Fibroblast of lung (primary cell): ENCODE measurements at places on chromosomes 3 and 15.

DNA sequence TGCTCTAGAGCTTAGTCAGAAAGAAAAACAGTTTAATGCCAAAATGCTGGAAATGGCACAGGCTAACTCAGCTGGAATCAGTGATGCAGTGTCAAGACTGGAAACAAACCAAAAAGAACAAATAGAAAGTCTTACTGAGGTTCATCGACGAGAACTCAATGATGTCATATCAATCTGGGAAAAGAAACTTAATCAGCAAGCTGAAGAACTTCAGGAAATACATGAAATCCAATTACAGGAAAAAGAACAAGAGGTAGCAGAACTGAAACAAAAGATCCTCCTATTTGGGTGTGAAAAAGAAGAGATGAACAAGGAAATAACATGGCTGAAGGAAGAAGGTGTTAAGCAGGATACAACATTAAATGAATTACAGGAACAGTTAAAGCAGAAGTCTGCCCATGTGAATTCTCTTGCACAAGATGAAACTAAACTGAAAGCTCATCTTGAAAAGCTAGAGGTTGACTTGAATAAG lies 150.5 kb upstream of the LRRFIP2 start:
- no peak overlapping the region for H3K27ac ChIP-seq
- peak; percentile 36 for DNase-seq
- no peak overlapping the region for H3K4me3 ChIP-seq
- no peaks in the 10 kb centered on the region for H3K27me3 ChIP-seq
- H3K4me1 ChIP-seq = peaks cover 2% of the 10 kb centered on the region
- H3K36me3 ChIP-seq = peaks cover 1% of the 10 kb centered on the region

- peaks cover 14% of the 10 kb centered on the region for H3K4me1 ChIP-seq
- H3K4me3 ChIP-seq = no peak overlapping the region
- peak; percentile 63 for DNase-seq
- no peak overlapping the region for H3K27ac ChIP-seq
These were observed 31.6 kb downstream of the LRIG1 start for GRCh38 chr3:66469220-66469640.

- peaks cover 5% of the 10 kb centered on the region for H3K4me1 ChIP-seq
- peak; percentile 95 for DNase-seq
- H3K27ac ChIP-seq = no peak overlapping the region
- no peaks in the 10 kb centered on the region for H3K27me3 ChIP-seq
These were observed 501.5 kb upstream of the THBS1 start for GRCh38 chr15:39079296-39079847.

DNA sequence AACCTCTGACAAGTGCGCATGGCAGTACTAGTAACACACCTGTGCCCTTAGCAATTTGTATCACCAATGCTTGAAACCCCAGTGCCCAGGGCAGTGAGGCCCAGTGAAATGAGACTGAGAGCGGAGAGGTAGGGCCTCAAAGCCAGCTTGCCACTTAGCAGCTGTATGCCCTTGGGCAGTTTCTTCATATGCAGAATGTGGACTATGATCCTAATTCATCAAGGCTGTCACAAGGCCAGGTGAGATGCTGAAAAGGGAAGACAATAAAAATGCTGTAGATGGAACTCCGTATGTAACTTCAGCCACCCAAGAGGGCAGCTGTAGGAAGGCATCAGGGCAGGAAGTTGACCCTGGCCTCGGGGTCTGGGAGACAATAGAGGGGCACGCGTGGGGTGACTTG lies 74.4 kb downstream of the KY start:
- H3K27ac ChIP-seq = no peak overlapping the region
- H3K36me3 ChIP-seq = no peaks in the 10 kb centered on the region
- H3K27me3 ChIP-seq = no peaks in the 10 kb centered on the region
- H3K4me3 ChIP-seq = no peak overlapping the region

DNA sequence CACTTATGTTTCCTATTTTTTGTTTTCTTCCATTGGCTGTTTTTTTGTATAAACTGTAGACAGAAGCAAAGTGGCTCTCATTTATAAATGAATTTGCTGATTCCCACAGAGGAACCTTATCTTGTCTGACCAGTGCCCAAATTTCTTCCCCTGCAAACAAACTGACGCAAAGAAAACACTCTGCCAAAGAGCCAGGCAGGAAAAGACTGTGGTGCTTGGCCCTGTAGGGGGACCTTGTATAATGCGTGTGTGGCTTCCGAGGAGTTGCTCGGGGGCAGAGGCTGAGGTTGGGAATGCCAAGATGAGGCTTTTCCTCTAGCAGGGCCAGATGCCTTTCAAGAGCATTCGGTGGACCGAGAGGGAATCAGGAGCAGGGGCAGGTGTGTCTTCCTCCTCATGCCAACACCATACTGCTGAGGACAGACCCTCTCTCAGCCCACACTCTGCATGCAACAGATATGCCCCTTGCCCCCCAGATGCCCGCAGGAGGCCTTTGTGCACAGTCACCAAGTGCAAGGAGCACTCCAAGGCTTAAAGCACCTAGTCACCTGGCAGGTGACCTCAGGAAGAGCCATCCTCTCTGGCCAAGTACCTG lies 104.3 kb upstream of the ABHD17C start:
- H3K36me3 ChIP-seq = peaks cover 7% of the 10 kb centered on the region
- no peak overlapping the region for H3K4me3 ChIP-seq
- no peak overlapping the region for H3K27ac ChIP-seq

GRCh38 chr15:54660356-54660755 lies 536.4 kb downstream of the RSL24D1 start:
- no peaks in the 10 kb centered on the region for H3K27me3 ChIP-seq
- H3K4me1 ChIP-seq = no peaks in the 10 kb centered on the region
- H3K4me3 ChIP-seq = no peak overlapping the region
- H3K36me3 ChIP-seq = no peaks in the 10 kb centered on the region
- DNase-seq = no peak

DNA sequence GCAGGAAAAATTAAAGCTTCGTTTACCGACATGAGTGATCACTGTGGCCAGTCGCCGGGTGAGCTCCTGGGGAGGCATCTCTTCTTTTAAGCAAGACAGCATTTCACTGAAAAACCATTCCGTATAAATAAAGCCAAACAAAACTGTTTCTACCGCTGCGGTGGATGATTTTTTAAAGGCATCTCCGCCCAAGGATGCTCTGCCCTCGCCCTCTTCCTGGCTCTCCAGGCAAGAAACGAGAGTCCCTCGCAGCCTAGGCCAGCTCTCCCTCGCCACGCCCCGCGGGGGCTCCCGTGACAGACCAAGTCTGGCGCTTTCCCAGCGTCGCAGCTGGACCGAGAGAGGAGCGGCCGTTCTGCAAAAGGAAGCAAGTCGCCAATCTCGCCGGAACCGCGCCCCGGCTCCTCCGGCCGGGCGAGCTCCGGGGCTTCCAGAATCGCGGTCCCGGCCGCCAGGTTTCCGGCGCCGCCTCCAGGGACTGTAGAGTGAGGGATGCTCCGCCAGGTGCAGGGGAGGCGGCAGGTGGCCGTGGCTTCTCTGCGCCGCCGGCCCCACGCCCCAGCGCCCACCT lies 458 bp downstream of the MCF2L2 start:
- H3K4me3 ChIP-seq = peak overlapping the region; percentile 47
- H3K4me1 ChIP-seq = no peaks in the 10 kb centered on the region
- no peak overlapping the region for H3K27ac ChIP-seq
- DNase-seq = peak; percentile 41
- peaks cover 16% of the 10 kb centered on the region for H3K27me3 ChIP-seq

DNA sequence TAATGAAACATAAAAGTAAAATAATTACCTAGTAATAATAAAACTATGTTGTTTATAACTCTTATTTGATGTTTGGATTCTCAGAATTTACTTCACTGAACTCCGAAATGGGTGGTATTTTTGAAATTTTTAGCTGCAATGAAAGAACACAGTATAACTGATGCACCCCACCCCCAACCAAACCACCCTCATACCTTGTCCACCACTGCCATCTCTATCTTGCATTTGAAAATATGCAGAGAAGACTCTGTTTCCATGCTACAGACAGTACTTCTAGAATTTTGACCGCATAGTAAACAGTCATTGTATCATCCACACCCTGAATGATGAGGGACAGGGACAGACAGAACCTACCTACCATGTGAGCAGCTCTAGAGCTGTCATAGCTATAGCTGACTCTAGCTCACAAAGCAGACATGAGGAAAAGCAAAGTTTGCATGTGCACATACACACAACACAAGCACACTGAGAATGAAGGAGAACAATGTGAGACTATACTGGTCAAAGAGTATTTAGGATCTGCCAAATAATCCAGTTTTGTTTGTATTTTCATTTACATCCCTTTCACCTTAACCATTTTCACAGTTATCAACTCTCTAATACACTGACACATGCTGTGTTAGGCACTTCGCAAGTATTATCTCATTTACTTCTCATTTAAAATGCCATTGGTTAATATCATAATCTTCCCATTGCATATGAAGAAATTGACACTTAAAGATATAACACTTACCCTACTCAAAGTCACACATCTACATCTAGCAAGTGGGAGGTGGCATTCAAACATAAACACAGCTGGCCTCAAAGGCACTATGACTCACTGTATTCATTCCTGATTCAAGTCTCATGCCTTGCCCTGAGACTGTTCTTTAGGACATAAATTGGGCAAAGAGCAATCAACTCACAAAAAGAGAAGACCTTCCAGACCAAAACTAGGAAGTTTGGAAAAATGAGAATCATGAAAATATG lies 1014.7 kb upstream of the CFAP20DC start:
- H3K27me3 ChIP-seq = no peaks in the 10 kb centered on the region
- H3K4me1 ChIP-seq = no peaks in the 10 kb centered on the region
- H3K27ac ChIP-seq = no peak overlapping the region
- no peak overlapping the region for H3K4me3 ChIP-seq
- no peaks in the 10 kb centered on the region for H3K36me3 ChIP-seq

GRCh38 chr3:98811048-98811447 lies 47.9 kb downstream of the ST3GAL6 start:
- H3K36me3 ChIP-seq = peaks cover 9% of the 10 kb centered on the region
- no peak overlapping the region for H3K27ac ChIP-seq

DNA sequence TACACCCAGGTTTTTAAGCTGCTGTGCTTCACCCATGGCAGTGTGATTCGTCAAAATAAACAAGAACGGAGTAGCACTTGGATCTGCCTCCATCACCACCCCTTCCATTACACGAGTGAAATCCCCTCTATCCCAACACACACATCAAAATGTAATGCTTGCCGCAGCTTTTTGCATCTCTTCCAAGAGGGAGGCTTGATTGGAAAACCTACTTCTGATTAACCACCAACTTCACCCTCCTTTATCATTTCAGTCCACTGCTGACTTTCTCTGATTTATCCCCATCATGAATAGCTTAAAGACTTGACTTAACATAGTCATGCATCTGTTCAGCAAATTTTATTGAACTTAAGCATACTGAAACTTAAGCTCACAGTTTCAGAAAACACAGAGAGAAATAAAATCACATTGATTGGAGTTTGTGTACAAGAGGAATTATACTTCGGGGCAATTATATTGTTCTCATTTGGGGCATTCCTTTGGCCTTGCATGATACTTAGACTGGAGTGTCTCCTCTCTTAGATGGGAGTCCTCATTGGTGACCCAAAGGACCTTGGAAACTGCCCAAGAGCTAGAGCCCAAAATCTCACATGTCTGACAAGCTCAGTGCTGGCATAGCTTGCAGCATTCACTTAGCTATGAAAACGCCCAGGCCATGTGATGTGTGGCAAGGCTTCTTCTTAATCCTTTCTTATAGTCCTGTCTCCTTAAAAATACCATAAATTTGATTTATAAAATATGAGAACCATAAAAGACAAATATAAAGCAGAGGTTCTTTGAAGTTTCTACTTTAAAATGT lies 124.3 kb upstream of the UMPS start:
- H3K36me3 ChIP-seq = no peaks in the 10 kb centered on the region
- H3K4me3 ChIP-seq = no peak overlapping the region
- H3K27me3 ChIP-seq = no peaks in the 10 kb centered on the region
- H3K4me1 ChIP-seq = no peaks in the 10 kb centered on the region
- DNase-seq = no peak
- no peak overlapping the region for H3K27ac ChIP-seq

GRCh38 chr3:158105119-158105709 lies 1.0 kb downstream of the SHOX2 start:
- peak overlapping the region; percentile 66 for H3K4me3 ChIP-seq
- DNase-seq = no peak
- peaks cover 3% of the 10 kb centered on the region for H3K4me1 ChIP-seq
- H3K27ac ChIP-seq = no peak overlapping the region

DNA sequence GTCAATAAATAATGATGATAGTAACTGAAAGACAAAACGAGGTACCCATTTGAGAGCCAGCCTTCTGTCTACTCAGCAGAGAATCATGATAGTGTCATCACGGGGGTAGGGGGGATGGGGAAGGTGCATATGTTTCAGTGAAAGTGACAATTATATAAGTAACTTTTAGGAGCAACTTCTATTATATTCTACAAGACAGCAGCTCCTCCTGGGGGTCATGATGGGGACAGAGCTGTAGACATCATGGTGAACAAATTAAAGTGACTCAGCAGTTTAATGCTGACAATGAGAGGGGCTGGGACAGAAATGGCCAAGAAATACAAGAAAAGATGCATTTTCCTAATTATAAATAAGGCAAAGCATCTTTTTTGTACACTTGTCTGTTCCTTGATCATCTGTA lies 11.8 kb downstream of the CAPN3 start:
- DNase-seq = no peak
- H3K27ac ChIP-seq = no peak overlapping the region
- H3K36me3 ChIP-seq = no peaks in the 10 kb centered on the region
- no peaks in the 10 kb centered on the region for H3K27me3 ChIP-seq

GRCh38 chr3:128648940-128649663 lies 1.5 kb downstream of the RPN1 start:
- peak overlapping the region; percentile 100 for H3K4me3 ChIP-seq
- H3K4me1 ChIP-seq = no peaks in the 10 kb centered on the region
- peak overlapping the region; percentile 99 for H3K27ac ChIP-seq
- no peaks in the 10 kb centered on the region for H3K27me3 ChIP-seq
- peaks cover under 1% of the 10 kb centered on the region for H3K36me3 ChIP-seq

DNA sequence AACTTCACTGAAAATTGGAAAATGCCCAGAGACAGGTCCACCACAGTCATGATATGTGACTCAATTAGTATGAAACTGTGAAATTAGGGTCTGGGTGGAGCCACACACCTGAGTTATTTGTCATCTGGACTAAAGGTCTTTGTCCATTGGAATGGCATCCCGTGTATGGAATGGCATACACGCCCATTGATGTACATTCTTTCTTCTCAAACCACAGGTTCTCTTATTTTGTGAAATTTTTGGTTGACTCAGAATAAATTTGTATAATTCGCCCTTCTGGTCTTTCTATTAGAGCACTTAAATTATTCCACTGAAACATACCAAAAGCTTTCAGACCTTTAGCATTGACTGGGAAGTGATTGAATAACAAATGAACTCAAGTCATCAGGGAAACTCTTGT lies 66.8 kb upstream of the UBE2E1 start:
- H3K27ac ChIP-seq = no peak overlapping the region
- no peak for DNase-seq
- no peaks in the 10 kb centered on the region for H3K27me3 ChIP-seq
- H3K36me3 ChIP-seq = no peaks in the 10 kb centered on the region
- no peak overlapping the region for H3K4me3 ChIP-seq
- no peaks in the 10 kb centered on the region for H3K4me1 ChIP-seq

GRCh38 chr3:63437858-63438257 lies 159.8 kb downstream of the SYNPR start:
- no peak overlapping the region for H3K27ac ChIP-seq
- H3K4me3 ChIP-seq = no peak overlapping the region
- H3K27me3 ChIP-seq = peaks cover 3% of the 10 kb centered on the region
- H3K4me1 ChIP-seq = no peaks in the 10 kb centered on the region
